Pulmonary artery endothelial cell (primary cell): ENCODE measurements at places on chromosomes 5 and 9.

DNA sequence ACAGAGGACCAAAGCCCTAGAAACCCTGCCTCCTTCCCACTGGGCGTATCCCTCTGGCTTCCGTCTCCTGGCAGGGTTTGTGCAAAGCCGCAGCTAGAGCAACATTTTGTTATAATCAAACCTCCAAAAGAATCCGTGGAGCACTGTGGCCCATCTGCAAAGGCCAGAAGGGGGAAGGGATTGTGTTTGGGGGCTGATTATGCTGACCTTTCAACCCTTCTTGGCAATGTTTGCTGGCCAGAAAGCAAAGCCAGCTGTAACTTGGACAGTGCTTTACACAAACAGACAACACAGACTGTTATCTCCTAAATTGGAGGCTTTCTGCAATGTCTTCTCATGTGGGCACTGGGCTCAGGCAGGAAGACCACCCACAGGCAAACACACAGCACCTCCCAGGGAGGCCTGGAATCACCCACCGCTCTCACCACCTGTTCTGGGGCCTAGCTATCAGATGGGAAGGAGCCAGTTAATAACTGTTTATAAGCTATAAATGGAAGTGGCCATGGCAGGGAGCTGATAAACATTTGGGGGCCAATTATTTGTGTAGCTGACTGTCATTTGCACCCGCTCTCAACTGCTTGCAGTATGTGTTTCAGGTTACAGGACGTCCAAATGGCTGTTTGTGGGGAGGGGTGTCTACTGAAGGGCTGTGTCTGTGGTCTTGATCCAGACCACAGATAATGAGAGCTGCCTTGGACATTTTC, 121.6 kb upstream of the ERCC6L2 start:
- no peak for DNase-seq

DNA sequence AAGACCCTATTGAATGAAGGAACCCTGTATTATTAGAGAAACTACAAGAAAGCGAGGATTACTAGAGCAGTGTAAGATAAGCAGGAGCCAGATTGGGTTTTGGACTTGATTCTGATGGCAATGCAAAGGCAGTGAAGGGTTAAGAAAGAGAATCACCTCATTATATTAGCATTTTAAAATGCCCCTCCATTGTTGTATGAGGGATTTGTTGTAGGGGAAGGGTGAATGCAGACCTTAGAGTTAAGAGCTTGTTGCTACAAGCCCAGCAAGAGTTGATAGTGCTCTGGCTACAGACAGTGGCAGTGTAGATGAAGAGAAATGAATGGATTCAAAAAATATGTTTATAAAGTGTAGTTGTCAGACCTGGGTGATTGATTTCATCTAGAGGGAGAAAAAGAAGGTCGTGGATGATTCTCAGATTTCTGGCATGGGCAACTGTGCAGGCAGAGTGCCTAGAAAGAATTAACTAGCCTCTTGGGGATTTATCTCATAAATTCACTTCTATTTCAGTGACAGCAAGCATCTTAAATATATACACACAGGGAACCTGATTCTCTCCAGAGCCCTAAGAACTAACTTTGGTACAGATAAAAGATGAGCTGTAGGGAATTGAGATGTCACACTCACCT, 344.8 kb downstream of the ARRDC3 start:
- DNase-seq: no peak

GRCh38 chr9:34568774-34569173, 20.8 kb downstream of the CNTFR start:
- DNase-seq: no peak

DNA sequence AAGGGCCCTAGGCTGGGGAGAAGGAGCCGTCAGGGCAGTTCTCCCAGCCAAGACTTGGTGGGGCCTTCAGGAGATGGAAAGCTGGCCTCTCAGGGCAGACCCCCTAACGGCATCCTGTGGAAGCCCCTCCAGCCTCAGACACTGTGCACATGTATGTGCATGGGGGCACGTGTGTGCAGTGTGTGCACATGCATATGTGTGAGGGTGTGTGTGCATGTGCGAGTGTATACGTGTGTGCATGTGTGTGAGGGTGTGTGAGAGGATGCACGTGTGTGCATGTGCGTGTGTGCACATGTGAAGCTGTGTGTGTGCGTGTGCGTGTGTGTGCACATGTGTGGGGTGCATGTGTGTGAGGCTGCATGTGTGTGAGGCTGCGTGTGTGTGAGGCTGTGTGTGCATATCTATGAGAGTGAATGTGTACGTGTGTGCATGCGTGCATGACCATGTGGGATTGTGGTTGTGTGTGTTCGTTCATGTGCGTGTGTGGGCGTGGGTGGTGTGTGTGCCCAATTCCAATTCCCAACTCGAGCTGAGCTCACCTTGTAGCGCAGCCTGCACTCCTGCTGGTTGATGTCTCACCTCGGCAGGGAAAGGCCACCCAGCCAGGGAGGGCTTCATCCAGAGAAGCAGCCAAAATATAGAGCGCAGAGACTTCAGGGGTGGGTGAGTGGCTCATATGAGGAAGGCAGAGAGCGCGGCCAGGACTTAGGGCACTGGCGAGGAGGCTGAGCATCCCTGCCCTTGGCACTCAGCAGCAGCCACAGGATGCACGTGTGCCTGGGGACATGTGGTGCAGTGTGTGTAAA, 142.7 kb upstream of the PPP1R26 start:
- DNase-seq: no peak

DNA sequence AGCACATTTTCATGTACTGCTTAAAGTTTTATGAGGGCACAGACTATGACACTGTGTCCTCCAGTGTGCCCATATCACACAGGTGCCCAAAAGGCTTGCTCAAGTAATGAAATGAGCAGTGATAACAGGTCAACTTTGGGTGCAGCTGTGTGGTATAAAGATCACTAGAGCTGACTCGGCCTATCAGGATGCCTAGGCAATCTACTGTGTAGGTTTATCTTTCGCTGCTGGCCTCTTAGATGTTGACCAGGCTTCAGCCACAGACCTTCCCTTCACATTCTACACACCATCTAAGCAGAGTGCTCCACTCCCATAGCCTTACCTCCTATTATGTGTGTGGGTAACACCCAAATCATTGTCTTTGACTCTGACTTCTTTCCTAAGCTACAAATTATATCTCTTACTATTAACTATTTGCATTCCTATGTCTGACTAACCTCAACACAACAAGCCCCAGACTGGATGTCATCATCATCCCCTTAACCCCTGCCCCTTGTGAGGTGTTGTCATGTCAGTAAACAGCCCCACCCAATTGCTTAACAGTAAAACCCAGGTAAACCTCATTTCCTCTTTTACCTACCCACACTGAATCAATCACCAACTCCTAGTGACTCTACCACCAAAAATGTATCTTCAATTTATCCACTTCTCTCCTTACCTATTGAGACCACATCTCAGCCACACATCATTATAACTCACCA, 2.5 kb downstream of the SREK1IP1 start:
- DNase-seq: no peak

GRCh38 chr5:138458856-138459255, 6.4 kb upstream of the EGR1 start:
- no peak for DNase-seq

DNA sequence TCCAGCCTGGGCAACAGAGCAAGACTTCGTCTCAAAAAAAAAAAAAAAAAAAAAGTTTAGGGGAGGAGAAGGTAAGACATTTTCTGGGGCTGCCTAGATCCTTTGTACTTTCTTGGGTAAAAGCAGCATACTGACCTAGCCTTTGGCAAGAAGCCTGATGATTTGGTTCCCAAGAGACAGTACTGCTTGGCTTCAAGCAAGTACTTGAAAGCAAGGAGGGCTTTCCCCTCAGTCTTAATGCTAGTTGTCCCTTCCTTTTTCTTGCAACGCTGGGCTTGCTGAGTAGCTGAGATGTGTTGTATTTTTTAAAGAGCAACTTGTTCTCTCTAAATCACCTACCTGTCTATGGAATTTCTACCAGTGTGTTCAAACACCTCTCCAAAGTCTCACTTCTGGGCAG, 76.2 kb downstream of the INSYN2B start:
- DNase-seq: no peak

GRCh38 chr9:102309379-102309778, 570.9 kb upstream of the GRIN3A start:
- no peak for DNase-seq

DNA sequence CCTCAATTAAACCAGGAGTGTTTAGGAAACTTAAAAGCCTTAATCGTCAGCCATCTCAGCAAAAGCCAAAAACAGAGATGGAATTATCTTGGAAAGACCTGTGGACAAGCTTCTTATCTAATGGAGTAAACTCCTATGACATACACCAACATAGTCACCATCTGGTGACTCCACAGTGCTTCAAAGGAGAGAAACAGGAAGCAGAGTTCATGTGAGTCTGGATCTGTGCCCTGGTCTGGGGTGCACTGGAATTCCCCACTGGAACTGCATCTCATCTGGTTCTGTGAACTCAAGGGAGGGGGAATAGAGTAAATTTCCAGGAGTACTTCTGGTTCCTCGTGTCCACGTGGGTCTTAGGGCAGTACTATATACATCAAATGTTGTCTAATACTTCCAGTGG, 36.3 kb upstream of the KCNN2 start:
- DNase-seq: peak; percentile 92

DNA sequence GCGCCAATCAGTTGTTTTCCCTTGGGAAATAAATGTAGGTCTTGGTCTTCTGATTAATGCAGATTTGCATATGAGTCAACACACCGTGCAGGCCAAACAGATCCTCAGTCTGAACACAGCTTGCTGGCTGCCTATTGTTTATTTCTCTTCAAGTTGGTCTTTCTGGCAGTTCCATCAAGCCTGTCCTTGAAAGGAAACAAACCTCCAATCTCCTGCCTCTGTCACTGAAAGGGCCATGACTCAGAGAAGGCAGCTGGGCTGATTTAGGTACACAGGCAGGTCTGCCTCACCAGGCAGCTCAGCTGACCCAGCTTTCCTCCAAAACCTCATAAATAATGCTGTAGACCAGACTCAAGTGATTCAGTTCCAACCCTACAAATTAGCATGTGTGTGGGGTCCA, 175.9 kb downstream of the MAN2A1 start:
- peak; percentile 88 for DNase-seq

DNA sequence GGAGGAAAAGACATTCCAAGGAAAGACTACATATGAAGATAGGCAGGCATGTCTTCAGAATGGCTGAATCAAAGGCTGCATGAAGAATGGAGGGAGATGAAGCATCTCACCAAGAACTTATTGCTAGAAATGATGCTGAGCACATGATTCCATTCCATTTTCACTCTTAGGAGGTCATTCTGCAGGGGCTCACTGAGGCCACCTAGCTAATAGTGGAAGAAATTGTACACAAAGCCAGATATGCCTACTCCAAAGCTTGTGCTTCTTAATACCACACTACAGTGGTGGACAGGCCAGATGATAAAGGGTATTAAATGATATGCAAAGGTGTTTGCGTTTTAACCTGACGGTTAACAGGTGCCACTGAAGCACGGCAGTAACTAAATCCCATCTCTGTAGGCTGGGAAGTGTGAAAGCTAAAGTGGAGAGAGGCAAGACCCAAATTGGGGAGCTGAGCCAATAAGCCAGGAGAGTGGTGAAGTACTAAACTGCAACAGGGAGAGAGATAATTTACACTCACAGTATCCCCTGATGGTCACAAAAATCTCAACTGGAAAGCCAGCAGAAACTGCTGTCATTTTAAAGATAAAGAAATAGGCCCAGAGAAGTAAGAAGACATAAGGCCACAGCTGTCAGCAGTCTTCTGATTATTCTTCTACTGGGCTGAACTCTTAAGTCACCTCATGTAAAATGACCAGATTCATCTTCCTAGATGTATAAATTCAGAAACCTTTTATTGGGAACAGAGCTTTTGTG, 14.6 kb downstream of the NDUFA8 start:
- DNase-seq: no peak

GRCh38 chr5:167881041-167881440, 410.4 kb upstream of the WWC1 start:
- no peak for DNase-seq

DNA sequence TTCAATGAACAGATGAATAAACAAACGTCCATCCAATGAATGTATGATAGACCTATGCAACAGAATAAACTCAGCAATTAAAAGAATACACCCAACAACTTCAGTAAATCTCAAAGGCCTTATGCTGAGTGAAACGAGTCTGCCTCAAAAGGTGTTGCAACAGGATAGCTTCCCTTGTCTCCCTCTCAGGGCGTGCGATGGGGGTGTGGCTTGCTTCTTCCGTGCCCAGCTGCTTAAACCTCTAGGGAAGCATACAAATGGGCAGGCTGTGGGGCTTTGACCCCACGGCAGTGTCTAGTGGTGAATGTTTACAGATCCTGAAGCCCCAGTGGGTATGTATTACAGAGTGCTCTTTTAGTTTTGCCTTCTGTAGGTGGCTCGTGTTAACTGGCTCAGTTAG, 87.0 kb upstream of the CCL21 start:
- DNase-seq: no peak

- no peak for DNase-seq
Observed at GRCh38 chr9:114414346-114414745, 26.6 kb upstream of the AKNA start.

DNA sequence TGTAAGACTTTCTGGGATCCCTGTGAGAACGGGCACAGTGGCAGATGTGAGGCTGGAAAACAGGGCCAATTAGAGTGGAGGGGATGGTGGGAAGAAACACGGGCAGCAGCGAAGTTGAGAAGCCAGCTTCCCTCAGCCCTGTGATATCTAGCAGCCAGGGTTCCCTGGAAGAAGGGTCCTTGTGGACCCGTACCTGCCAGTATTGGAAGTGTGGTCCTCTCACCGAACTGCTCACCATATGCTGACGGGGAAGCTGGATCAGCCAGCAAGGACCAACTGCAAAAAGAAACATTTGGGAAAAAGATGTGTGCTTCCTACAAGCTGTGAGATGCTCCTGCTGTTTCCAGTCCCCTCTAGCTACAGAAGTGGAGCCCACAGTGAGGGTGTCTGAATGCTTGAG, 13.6 kb downstream of the CKMT2 start:
- no peak for DNase-seq

DNA sequence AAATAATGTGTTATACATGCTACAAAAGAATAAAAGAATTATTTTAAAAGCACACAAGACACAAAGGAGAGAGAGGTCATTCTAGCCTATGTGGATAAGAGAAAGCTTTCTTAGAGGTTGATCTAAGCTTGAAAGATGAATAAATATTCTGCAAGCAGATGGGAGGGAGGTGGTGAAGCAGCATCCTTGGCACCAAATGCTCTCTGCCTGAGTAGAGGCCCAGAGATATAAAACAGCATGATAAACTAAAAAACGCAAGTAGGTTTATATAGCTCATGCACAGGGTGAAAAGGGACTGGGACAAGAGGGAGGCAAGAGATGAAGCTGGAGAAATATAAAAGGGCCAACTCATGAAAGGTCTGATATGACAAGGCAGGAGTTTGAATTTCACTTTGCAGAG, 283.2 kb upstream of the POU5F2 start:
- DNase-seq: no peak

GRCh38 chr9:80883826-80884579, 805.3 kb downstream of the TLE1 start:
- no peak for DNase-seq

DNA sequence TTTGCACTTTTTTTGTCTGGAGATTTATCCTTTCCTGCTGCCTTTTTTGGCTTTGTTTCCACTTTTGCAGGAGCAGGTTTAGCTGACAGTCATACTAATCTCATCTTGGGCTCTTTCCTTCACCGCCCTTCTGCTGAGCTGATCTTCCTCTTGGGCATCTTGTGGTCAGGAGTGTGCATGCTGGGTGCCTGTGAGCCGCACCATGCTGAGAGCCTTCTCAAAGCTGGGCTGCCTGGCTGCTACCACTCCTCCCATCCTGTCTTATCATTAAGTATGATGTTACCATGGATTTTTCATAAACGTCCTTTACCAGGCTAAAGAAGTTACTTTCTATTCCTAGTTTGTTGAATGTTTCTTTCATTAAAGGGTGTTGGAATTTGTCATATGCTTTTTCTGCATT, 49.5 kb upstream of the MCCC2 start:
- DNase-seq: no peak
